Cardiac fibroblast (primary cell): ENCODE measurements at places on chromosomes 11 and 22.

DNA sequence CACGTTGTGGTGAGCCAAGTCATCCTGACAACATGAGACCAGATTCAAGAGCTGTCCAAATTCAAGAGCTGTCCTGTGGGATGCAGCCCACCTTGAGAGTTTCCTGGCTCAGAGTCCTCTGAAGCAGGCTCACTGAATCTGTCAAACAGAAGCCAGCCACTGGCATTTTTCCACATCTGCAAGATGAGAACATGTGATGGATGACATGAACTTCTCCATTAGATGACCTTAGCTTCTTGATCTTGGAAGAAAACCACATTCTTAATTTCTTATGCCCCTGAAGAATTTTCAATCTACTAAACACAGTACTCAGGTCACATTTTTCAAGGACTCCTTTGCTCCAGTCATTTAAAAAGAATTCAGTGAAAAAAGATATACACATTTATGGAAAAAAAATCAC lies 291.0 kb downstream of the GUCY1A2 start:
- DNase-seq = no peak

GRCh38 chr11:107928767-107929507 lies 689 bp downstream of the RAB39A start:
- no peak for DNase-seq

DNA sequence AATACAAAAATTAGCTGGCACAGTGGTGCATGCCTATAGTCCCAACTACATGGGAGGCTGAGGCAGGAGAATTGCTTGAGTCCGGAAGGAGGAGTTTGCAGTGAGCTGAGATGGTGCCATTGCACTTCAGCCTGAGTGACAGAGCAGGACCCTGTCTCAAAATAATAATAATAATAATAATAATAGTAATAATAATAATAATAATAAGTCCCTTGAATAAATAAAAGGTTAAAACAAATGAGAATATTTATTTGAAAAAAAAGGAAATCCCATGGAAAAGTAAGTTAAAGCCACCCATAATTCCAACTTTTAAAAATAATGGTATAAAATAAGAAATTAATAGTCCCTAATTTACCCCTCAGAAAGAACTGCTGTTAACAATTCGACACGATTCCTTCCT lies 10.0 kb upstream of the NAV2 start:
- no peak for DNase-seq

GRCh38 chr11:10934293-10934860 lies 76.5 kb upstream of the ZBED5 start:
- no peak for DNase-seq

DNA sequence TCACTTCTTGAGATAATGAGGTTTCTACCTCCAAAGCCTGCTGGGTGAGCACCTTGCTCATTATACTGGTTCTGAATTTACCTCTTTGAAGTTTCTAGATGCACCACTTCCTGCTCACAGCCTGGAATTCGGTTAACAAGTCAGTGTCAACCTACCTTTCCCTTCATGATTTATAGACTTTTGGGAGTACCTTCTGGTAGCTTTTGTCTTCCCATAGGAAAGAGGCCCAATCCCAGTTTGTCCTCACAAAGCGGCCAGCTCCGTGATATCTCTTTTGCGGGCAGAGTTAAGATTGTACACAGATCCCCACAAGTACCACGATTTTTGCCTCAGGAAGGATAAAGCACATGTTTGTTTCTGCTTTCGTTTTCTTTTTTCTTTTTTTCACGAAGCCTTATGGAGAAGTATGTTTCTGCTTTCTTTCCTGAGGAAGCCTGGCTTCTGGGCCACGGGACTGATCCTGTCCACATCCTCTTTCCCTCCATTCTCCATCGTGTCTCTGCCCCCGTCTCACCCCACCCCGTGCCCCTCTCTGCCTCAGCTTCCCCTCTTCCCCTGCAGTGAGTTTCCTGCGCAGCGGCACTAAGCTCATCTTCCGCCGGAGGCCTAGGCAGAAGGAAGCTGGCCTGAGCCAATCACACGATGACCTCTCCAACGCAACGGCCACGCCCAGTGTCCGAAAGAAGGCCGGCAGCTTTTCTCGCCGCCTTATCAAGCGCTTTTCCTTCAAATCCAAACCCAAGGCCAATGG lies 5.7 kb upstream of the HINFP start:
- no peak for DNase-seq

DNA sequence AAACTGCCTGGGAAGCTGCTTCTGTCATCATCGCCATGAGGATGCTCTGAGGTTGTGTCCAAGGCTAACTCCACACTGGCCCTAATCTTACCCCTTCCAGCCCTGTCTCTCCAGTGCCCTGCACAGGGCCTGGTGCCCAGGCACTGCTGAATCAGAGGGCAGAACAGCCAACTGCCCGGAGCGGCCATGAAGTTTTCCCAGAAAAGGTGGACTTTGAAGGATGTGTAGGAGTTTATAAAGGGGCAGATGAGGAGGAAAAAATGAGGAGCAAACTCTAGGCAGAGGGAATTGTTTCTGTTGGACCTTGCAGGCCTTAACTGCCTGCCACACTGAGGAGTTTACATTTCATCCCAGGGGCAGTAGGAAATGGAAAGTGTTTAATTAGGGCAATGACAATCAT lies 39.4 kb upstream of the TCF20 start:
- DNase-seq = no peak

DNA sequence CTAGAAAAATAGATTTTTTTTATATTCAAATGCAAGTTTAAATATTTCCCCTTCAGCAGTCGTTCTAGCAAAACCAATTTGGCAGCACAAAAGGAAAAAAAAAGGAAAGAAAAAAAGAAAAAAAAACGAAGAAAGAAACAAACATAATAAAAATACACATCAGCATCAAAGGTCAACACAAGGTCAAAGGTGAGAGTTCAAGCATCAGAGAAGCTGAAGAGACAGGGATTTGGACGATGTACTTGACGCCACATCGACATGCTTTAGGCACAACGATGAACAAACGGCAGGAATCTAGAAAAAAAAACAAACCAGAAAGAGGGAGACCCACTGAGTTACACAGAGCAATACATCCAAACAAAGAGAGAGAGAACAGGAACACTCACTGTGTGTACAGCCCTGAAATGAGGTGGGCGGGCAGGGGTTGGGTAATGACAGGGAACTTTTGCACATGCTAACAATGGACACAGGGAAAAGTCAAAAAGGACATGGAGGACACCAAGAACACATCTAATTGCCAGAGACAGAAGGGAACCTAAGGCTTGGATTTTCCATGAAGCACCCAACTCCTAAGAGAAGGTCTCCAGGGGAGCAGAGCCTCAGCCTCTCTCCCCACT lies 19.8 kb upstream of the RAPSN start:
- DNase-seq = no peak

DNA sequence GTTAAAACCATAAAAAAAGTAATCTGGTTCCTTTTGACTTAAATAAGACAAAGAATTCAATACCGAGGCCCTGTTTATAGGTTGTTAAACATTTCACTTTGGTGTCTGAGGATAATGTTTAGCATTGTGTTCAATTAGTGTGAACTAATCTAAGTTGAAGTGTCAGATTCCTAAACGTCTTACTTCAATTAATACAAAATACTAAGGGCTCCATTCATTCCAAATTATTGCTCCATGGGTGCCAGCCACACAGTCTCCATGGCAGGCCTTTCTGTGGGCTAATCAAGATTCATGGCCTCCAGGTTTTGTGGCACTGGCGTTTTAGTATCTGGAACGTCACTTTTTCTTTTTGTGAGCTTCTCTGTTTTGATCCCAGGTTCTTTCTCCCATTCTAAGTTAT lies 89.4 kb downstream of the TMEM135 start:
- DNase-seq = no peak

GRCh38 chr11:88035271-88035670 lies 140.0 kb downstream of the RAB38 start:
- no peak for DNase-seq

DNA sequence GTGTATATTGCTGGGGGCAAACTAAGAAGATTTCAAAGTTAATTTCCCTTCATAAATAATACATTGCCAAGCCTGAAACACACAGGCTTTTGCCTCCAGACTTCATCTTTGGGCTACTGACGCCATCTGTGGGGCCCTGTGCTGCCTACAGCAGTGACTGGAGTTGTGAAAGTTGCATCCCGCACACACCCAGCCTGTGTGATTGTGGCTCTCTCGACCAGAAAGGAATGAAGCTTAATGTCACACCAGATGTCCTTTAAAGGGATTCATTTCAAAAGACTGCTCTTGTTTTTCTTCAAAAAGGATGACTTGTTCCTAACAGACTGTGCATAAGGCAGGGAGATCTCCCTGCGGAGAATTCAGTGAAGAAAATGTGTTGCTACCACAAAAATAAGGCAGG lies 210.5 kb downstream of the FAM181B start:
- no peak for DNase-seq

- DNase-seq = no peak
Measured at GRCh38 chr22:20928573-20928967, 11.4 kb downstream of the CRKL start.

- no peak for DNase-seq
Measured at GRCh38 chr11:124762624-124763155, 600 bp upstream of the ESAM start.

- DNase-seq = no peak
Measured at GRCh38 chr11:86143087-86144030, 74.5 kb upstream of the PICALM start.

GRCh38 chr11:65917434-65918210 lies 1.2 kb downstream of the C11orf68 start:
- DNase-seq = no peak

DNA sequence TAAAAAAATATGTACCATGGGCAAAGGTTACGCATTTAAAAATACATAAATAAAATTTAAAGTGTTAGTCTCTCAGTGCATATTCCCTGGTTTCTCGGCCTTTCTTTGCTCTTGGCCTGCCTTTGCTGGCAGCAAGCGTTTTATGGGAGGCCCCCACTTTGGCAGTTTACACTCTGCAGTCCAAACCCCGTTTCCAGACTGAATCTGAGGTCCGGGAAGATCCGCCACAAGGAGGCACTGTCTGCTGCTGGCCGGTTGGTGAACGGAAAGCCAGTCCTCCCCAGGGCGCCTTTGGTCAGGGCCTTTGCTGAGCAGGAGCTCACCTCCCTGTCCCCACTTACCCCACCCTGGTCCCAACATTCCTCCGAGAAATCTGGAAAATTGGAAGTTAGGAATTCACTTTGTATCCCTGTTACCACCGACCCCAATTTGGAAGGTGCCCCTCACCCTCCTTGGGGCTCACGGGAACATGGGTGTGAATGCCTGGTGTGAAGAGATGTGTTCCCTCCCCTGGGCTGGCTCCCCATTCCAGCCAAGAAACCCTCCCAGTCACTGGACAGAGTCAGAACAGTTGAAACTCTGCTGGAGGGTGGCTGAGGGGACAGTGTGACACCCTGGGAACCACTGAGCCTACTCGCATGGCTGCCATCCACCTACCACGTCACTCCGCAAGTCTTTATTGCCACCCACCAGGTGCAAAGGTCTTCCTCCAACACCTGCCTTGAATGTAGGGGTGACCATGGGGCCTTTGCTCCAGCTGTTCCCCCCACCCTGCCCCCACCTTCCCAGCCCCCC lies 9.4 kb upstream of the SF1 start:
- peak; percentile 68 for DNase-seq

DNA sequence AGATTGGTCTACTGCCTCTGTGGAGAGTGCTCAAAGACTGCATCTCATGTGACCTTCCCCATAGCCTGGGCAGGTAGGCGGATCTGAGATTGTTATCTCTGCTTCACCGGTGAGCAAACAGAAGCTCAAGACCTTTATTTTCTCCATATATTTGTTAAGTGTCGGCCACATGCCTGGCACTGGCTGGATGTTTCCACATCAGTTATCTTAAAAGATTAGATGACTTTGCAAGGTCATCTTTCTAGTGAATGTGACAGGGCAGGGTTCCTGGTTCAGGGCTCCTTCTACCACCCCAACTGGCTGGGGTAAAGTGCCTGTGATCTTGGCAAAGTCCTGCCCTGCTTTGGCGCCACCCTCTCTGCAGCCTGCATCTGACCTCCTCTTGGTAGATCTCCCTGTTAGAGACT lies 125.0 kb downstream of the CCDC81 start:
- no peak for DNase-seq

DNA sequence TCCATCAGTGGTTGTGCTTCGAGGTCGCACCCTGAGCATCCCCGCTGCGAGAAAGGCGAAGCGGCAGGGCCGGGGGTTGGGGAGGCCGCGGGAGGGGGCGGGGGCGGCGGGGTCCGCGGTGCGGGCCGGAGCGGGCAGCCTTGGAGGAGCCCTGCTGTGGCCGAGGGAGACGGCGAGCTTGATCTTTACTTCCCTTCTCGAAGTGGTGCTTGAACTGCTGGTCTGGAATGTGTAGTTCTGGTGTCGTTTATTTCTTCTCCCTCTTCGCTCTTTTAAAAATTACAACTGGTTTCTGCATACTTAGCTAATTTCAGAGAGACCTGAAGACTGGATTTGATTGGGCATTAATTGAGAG lies 1.1 kb downstream of the APLP2 start:
- DNase-seq = peak; percentile 33

DNA sequence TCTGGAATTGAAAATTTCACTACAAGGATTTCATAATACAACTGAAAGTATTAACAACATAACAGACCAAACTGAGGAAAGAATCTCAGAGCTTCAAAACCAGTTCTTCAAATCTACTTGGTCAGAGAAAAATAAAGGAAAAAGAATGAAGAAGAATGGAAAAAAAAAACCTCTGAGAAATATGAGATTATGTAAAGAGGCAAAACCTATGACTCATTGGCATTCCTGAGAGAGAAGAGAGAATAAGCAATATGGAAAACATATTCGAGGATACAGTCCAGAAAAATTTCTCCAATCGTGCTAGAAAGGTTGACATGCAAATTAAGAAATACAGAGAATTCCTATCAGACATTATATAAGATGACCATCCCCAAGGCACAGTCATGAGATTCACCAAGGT lies 23.4 kb upstream of the GPR83 start:
- peak; percentile 13 for DNase-seq

- DNase-seq = peak; percentile 11
Measured at GRCh38 chr11:898540-899190, 11.9 kb downstream of the CHID1 start.

DNA sequence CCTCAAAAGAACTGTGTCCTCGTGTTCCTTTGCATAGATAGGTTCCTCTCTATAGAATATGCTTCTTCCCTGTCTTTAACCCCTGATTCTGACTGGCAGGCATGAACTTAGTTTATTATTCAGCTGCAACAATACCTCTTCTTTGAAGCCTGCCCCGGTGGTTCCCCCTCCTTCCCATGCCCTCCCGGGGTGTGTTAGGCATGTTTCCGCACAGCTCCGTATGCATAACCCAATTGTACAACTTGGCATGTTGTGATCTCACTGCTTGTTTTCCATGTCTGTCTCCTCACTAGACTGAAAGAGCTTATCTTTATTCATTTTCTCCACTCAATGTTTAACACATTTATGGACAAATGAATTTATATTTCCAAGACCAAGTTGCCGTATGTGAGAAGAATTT lies 72.6 kb downstream of the DEPDC5 start:
- no peak for DNase-seq

DNA sequence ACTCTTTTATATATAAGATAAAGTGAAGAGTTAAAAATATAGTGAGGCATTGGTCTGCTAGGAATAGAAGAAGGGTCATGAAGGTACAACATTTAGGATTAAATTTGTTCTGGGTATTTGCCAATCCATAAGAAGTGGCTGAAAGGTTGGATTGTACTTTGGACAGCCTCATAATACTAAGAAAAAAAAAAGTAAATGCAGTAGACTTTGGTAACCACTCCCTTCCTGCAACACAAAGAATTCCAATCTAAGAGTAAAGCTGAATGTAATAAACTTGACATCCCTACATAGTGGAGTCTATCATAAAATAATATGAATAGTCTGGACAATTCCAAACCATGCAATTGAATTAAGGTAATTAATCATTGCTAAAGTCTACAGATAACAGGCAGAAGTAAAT lies 2294.4 kb downstream of the LRRC4C start:
- no peak for DNase-seq

- DNase-seq = no peak
Measured at GRCh38 chr11:129543515-129544290, 168.1 kb downstream of the BARX2 start.

GRCh38 chr22:49351761-49352227 lies 475.9 kb downstream of the BRD1 start:
- no peak for DNase-seq
